ENCODE measurements at places on chromosomes 7 and 10.

DNA sequence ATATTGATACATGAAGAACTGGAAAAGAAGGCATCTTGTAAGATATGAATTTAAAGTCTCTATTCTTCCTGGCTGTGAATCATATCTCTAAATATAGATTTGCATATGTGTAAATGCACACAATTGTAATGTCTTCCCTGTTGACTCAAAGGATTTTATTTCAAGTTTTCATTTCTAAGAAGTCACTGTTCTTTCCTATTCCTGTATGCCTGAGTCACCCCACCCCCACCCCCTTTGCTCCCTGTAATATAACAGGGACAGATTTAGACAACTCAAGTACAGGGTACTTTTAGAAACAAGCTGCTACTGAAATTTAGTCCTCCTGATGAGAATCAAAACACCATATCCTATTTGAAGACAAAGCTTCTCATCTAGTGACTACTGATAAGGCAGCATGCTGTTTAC, 43.0 kb upstream of the HECTD2 start:
- no peak for DNase-seq

DNA sequence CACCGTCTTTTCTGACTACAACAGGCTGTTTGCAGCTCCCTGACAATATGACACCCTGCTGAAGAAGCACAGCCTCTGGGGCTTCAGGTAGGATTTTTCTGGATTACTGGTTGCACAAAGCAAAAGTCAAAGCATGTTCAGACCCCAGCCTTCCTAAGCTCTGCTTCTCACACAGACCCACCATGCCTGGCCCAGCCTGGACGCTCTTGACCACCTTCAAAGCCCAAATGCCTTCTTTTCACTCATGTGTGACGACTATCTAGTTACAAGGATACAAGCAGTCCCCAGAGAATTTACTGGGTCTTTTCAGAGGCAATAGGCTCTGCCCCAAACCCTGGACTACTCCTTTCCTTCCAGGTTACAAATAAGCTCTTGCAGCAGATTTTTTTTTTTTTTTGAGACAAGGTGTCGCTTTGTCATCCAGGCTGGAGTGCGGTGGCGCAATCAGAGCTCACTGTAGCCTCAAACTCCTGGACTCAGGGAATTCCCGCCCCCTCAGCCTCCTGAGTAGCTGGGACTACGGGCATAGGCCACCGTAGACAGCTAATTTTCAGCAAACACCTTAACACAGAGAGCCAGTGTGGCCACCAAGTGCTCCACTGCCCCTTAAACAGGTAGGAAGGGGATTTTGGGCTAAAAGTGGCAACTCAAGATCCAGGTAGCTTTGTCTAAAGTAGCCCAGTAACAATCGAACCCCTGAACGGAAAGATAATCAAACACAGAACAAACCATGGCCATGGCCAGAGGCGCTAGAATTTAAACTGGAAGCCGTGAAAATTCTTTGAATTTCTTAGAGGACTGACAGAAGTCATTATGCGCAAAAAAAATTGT, 16.2 kb downstream of the SVIL start:
- no peak for DNase-seq

DNA sequence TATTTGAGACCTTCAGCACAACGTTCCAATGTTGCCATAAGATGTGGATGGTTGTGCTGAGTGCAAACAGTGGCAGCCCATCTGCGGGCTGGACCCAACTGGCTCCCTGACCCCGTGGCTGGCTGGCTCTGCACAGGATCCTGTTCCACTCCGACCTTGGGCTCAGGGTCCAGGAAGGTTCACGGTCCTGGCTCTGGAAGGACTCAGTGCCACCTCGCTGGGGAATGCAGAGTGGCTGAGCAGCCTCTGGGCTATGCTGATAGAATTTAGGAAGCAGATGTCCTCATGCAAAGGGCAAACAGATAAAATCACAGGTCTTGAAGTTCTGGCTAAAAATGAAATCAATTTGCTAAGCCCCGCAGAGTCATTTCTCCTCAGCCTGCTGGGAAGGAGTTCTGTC, 171.6 kb downstream of the PIP4K2A start:
- no peak for DNase-seq

GRCh38 chr10:58645416-58646146, 132.9 kb downstream of the BICC1 start:
- no peak for DNase-seq

DNA sequence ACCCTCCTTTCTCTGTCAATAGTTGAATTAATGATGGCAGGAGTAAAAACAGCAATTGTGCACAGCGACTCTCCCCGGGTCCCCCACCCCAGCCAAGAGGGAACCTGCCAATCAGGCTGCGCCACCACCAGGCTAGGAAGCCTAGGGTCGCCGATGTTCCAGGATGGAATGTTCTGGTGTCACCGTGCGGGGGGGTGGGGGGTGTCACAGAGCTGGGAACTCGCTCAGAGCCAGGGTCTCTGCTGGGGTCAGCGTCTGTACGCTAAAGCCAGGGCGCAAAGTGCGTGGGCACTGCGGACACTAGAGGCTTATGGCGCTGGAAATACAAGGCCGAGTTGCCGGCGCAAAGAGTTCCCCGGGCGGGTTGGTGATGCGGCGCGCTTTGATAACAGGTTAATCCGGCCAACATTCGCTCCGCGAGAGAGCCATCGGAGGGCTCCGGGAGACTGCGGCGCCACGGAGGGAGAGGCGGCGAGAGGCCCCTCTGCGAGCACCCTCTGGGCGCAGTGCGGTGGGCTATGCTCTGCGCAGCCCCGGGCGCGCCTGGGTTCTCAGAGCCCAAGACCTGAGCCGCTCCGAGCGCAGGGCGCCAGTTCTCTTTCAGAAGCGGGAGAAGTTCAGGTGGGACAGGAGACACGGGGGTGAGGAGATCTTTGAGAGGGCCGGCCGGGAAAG, 192.3 kb downstream of the EMX2 start:
- DNase-seq, result no peak

- DNase-seq, result no peak
These were observed 24.4 kb upstream of the C10orf67 start for GRCh38 chr10:23368816-23369640.

- DNase-seq, result no peak
These were observed 7.2 kb upstream of the RALA start for GRCh38 chr7:39616138-39616537.

GRCh38 chr10:28160866-28161405, 141.9 kb downstream of the MPP7 start:
- DNase-seq, result no peak

DNA sequence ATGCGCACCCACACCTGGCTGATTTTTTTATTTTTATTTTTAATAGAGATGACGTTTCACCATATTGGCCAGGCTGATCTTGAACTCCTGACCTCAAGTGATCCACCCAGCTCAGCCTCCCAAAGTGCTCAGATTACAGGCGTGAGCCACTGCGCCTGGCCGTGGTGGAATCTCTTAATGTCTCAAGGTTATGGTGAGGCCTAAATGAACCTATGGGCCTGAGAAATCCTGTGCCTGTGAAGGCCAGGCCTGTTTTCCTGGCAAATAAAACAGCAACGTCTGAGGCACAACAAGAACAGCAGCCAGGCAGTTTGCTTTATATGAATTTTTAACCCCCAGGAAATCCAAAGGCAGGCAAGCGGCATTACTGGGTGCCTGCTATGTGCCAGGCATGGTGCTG, 297.5 kb upstream of the ZMIZ1 start:
- DNase-seq, result no peak

- DNase-seq, result no peak
These were observed 172.7 kb downstream of the SND1 start for GRCh38 chr7:127824682-127825081.

GRCh38 chr10:121484401-121484800, 113.8 kb downstream of the FGFR2 start:
- no peak for DNase-seq

- DNase-seq, result no peak
These were observed 240.8 kb downstream of the KIF20B start for GRCh38 chr10:89942217-89942616.

DNA sequence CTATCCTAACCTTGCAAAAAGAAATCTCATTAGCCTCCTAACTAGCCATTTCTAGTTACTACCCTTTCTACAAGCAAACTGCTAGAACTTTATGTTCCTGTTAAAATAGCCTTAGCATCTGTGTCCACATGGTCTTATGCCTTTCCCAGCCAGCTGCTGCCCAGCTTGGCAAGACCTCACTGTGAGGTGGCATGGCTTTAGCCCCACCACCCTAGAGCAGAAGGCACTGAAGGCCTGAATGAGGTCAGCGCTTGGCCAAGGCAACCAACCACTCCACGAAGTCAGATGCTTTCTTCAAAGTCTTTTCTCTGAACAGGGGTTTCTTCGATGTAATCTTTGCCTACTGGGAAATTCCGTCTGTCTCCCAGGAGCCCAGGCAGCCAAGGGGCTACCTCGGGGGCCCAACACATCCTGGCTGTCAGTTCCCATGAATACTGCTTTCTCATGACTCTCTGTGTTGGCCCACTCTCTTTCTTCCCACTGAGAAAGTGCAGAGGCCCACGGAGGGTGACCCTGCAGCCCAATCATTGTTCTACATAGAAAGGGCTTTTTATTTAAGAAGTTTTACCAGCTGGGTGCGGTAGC, 41.6 kb downstream of the POLR3A start:
- no peak for DNase-seq

GRCh38 chr7:1536743-1537534, 6.4 kb downstream of the MAFK start:
- no peak for DNase-seq

- DNase-seq, result no peak
These were observed 1.2 kb downstream of the SLC18A3 start for GRCh38 chr10:49611166-49611815.

DNA sequence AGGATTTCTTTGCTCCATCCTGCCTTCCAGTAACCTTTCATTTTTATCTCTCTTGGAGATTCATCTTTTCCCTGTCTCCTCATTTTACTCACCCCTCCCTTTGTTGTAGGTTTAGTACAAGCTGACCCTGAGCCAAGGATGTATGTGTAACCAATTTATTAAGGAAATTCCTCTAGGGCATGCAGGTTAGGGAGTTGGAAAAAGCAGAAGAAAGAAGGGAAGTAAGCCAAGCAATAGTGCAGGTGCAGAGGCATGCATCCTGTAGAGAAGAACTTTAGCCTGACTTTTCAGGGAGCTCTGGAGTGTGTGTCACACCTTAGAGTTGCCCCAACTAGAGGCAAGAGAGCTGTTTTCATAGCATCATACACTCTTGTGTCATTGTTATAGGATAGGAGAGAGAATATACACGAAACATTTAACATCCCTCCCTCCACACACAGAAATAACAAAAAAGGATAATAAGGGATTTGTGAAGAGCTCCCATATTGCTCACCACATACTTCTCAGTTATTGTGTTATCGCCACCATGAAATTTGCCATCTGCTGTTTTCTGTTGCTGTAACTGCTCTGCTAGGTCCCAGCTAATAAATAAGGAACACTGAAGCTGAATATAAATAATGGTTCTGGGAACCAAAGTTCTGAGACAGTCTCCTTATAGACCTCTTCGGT, 21.8 kb upstream of the SEMA3C start:
- no peak for DNase-seq

DNA sequence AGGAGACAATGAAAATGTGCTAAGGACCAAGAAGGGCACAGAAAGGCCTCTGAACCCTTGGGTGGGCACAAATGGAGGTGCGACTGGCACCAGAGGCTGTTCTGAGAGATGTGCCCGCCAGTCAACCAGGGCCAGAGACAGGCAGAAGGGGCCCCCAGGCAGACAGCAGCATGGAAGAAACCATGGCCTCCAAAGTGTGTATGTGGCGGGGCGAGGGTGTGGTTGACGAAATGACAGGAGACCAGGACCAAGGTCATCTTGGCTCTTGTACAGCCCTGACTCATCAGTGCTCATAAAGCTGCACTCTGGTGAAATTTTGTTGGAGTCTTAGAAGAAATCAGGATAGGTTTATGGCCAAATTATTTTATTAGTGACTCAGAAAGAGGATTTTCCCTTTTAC, 4.0 kb upstream of the MRPS24 start:
- DNase-seq, result no peak

DNA sequence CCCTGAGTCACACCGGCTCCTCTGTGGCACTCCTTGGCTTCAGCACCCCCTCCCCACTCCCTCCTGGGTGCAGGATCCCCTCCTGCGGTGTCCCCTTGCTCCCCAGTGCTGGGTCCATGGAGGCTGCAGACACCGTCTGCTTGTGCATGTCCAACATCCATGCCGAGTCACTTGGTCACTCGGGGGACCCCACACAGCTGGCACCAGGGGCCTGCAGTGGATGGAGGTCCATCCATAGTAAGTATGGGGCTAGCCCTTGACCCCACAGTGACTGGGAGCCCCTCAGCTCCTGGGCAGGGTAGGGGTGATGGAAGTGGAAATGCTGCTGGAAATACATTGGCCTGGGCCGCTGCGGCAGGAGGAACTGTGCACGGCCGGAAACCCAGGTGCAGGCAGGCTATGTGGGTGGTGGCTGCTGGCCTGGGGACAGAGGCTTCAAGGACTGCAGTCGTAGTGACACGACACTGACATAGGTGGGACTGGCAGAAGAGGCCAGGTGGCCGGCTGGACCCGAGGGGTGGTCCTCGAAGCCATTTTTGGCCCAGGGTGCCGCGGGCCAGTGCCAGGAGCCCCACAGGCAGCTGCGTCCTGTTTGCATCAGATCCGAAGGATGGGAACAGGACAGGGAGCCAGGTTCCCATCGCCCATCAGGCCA, 58.9 kb downstream of the GLRX3 start:
- DNase-seq, result no peak

DNA sequence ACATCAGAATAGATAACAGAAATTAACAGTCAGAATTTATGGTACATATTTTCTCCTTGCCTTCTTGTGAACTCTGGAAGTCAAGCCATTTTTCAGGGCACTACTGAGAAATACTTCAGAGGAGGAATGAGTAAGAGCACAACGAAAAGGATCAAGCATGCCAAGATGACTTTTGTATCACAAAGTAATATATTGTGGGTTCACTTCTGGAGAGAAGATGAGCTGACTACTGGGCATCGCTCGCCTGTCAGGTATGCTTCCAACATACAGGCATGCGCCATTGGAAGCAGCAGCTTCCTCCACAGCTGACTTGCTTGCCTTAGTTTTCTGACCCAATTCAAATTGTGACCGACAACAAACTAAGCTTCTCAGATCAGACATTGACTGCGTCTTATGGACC, 137.3 kb downstream of the VTI1A start:
- DNase-seq, result no peak

GRCh38 chr7:95490231-95490762, 4.6 kb downstream of the ASB4 start:
- no peak for DNase-seq

DNA sequence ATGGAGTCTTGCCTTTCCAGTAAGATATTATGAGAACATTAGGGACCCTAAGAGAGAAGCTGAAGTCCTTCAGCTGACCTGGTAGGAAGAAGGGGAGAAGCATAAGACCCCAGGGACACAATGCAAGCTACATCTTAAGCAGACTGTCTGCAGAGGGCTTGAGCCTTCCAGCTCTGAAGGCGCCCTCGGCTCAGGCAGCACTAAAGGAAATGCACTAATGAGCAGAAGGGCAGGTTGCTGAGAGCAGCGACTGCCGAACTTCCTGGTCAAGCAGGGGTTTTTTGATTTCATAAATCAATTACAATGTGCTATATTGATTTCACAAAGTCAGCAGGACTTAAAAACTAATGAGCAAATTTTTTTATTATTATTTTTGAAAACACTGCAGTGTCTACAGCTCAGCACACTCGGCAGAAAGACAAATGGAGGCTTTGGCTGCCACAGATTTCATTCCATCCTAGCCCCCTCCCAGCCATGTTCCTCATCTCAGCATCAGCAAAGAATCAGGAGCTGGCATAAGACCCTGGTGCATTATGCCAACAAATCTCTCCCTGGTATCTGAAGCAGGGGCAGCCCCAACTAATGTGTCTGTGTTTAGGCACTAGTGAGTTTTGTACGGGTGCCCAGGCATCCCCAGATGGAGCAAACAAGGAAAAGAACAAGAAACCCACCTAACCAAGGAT, 57.1 kb downstream of the LRRTM3 start:
- DNase-seq, result no peak

- no peak for DNase-seq
These were observed 5.9 kb downstream of the COX19 start for GRCh38 chr7:969403-969802.
